ENCODE measurements at places on chromosomes 5 and 9.

GRCh38 chr5:176646049-176646706 is 1.1 kb upstream of the TSPAN17 start:
- no peak for DNase-seq

- DNase-seq: no peak
These were observed 49.8 kb downstream of the CERT1 start for GRCh38 chr5:75461679-75462078.

DNA sequence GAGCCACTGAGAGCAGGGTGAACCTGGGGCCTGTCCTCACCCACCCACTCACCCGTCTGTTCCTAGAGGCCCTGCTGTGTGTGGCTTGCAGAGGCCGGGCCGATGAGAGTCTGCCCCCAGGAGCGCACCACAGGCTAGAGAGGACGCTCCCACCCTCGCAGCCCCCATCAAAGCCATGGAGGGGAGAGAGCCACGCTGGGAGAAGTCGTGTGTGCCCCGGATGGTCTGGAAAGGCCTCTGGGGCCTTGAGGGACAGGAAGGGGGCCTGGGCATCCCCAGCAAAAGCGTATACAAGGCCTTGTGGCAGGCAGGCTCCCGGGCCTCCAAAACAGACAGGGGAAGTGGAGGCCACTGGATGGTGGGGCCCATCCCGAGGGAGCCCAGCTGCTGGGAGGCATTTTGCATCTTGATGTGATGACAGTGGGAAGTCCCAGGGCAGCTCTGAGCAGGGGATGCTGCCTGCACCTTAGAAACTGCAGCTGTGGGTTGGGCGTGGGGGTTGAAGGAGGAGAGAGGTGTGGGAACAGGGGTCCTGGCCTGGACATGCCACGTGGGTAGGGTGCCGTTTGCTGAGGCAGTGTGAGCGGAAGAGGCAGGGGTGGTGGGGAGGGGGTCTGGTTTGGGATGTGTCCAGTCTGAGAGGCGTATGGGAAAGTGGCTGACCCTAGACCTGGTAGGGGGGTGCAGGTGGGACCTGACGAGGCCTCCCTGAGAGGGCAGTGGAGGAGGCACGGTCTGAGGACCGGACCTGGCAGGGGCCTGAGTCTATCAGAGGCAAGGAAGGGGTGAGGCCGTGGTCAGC is 43.0 kb upstream of the NOTCH1 start:
- DNase-seq: no peak

DNA sequence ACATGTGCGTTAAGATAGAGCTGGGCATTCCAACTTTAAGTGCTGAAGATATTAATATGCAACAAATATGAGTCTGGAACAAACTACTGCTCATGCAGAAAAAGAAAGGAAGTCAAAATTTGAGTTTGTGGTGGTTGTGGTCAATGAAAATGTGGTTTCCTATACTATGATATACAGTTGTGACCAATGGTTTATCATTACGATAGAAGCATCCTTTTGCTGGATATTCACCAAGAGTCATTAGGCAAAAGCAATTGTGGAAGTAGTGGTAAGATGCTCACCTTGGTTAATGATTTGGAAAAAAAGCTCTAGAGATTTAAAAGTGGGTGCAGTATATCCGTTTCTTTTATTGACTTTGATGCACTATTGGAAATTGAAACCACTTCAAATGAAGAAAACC is 1007.0 kb downstream of the NR2F1-AS1 start:
- no peak for DNase-seq

GRCh38 chr5:131984956-131985665 is 26.3 kb downstream of the ACSL6 start:
- DNase-seq: no peak

Data from GM23338 (cell line).